Forelimb muscle (tissue), 1 donor: ENCODE measurements at places on chromosomes 1 and 21. TPM values are rescaled to one million over a fixed set of nuclear protein-coding genes. Genes with fewer than 3 reads are reported as not detected.

The NBPF6 gene
- polyA plus RNA-seq: not detected

The SLC25A44 gene
- polyA plus RNA-seq: 10.8 TPM

DNA sequence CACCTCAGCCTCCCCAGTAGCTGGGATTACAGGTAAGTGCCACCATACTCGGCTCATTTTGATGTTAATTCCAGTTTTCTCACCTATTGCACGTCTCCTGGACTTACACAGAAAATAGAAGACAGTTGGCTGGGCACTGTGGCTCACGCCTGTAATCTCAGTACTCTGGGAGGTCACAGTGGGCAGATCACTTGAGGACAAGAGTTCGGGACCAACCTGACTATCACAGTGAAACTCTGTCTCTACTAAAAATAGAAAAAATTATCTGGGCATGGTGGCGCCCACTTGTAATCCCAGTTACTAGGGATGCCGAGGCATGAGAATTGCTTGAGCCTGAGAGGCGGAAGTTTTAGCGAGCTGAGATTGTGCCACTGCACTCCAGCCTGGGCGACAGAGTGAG, 44.1 kb downstream of the DYRK1A start:
- no peak for DNase-seq

DNA sequence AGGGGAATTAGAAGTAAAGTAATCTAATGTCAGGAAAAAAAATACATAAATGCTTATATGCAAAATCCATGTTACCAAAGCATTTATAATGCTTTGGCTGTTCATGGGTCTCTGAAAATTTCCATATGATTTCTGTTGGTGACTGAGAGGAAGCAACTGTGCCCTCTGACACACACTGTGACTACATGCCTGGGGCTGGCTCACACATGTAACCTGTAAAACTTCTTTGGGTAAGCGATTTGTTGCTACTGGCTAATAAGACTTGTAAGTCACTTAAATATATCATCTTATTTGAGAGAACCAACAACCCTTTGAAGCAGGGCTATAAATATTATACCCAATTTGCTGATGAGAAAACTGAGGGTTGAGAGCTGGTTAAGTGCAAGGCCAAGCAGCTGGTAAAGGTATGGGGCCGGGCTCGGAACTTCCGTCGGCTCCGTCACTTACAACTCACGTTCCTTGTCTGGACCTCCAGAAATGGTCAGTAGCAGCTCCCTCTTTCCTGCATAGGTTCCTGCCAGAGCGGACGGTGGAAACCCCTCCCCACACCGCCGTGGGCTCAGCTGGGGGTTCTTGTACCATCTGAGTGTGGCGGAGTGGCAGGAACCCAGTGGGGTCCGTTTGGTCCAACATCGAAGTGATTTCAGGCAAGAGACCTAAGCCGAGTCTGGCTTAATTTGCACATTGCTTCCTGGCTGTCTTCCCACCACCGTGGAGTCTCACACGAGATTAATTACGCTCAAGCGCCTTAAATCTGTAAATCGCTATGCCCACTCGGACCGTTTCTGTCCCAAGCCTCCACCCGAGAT, 714 bp downstream of the DFFA start:
- DNase-seq: no peak

DNA sequence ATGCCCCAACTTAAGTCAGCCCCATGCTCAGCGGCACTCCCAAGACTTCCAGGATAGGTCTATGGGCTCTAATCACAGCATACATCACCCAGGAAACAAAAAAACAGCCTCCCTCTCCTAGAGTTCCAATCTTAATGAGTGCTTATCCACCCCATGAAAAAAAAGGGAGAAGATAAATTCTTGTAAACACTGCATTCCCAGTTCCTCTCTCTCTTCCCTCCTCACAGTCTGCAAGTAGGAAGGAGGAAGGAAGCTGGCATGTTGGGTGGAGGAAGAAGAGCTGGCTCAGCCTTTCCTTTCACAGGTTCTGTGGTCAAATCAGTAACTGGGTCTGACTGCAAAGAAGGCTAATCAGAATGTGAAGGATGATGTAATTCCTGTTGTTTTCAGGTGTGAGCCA, 69.9 kb upstream of the ZC3H11B start:
- DNase-seq: no peak

GRCh38 chr21:31429506-31429905, 85.4 kb upstream of the TIAM1 start:
- DNase-seq: no peak
